Activated T-cell treated with anti-CD3 and anti-CD28 coated beads, Interleukin-2, amount 50 U/mL, for 4 hours (primary cell): ENCODE measurements at places on chromosomes 16 and 17. TPM values are rescaled to one million over a fixed set of nuclear protein-coding genes. Genes with fewer than 3 reads are reported as not detected.

Gene MYCBPAP
- 0.30 TPM for total RNA-seq

Gene KRTAP9-9
- not detected for total RNA-seq

GRCh38 chr16:88770461-88771293, 14.3 kb downstream of the PIEZO1 start:
- no peak for DNase-seq

- no peak for DNase-seq
These were observed 8.9 kb downstream of the CCNF start for GRCh38 chr16:2438121-2438520.

Gene PRSS21
- 8.9 TPM for total RNA-seq

Gene CTRB1
- 5.5 TPM for total RNA-seq

GRCh38 chr16:85699628-85700027, 10.9 kb upstream of the GINS2 start:
- no peak for DNase-seq

DNA sequence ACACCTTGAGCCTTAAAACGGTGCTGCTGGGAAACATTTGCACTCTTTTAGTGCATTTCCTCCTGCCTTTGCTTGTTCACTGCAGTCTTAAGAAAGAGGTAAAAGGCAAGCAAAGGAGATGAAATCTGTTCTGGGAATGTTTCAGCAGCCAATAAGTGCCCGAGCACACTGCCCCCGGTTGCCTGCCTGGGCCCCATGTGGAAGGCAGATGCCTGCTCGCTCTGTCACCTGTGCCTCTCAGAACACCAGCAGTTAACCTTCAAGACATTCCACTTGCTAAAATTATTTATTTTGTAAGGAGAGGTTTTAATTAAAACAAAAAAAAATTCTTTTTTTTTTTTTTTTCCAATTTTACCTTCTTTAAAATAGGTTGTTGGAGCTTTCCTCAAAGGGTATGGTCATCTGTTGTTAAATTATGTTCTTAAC, 4.4 kb downstream of the SOX9 start:
- no peak for DNase-seq

- no peak for DNase-seq
These were observed 16.0 kb downstream of the CAPN15 start for GRCh38 chr16:543301-544164.

GRCh38 chr17:19728084-19728495, 11.7 kb upstream of the SLC47A2 start:
- no peak for DNase-seq

- DNase-seq, result no peak
These were observed 32.2 kb downstream of the ACTG1 start for GRCh38 chr17:81480140-81481072.

- DNase-seq, result no peak
These were observed 3.3 kb downstream of the BCAR1 start for GRCh38 chr16:75248142-75248535.

DNA sequence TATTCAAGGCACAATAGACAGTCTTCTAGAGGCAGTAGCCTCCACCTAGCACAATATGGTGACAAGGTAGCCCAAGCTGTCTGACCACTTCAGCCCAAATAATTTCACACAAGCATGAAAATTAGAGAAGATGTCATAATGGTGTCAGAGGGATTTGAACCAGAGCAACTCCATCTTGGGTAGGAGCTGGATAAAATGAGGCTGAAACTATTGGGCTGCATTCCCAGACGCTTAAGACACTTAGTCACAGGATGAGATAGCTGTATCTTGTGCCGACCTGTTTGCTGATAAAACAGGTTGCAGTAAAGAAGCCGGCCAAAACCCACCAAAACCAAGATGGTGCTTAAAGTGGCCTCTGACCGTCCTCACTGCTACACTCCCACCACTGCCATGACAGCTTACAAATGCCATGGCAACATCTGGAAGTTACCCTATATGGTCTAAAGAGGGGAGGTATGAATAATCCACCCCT, 192.6 kb downstream of the CPPED1 start:
- no peak for DNase-seq
